ENCODE measurements at places on chromosomes 3 and 15. TPM values are rescaled to one million over a fixed set of nuclear protein-coding genes. Genes with fewer than 3 reads are reported as not detected.

Gene SETMAR
- total RNA-seq: 10.6 TPM

DNA sequence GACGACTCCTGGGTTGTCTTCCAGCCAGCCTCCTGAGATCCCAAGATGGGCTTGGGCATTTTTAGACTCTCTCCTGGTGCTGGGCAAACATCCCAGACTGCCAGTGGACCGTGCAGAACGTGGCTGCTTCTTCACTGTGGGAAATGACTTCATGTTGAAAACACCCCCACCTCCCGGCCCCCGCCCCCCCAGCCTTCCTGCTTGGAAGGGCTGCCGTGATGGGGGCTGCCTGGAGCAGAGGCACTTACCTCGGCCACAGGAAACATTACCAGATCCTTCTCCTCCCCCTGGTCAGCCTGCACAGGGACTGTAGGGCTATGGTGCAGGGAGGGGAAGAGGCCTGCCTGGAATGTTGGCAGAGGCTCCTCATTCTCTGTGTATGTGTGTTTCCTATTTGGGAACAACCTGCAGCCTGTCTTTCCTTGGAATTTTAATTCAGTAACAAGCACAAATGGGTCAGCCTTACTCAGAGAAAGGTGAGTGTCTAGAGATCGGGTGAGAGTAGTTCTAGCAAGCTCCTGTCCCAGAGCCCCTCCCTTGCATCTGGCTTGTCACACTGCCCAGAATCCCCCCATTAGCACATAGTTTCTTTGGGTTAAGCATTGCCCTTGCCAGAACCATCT, 90.8 kb downstream of the ANP32A start:
- no peak overlapping the region for H3K4me3 ChIP-seq
- H3K4me1 ChIP-seq: peaks cover 6% of the 10 kb centered on the region
- DNase-seq: no peak
- no peak overlapping the region for H3K27ac ChIP-seq
- H3K27me3 ChIP-seq: peaks cover 11% of the 10 kb centered on the region

Gene TRA2B
- total RNA-seq: 277 TPM

- H3K36me3 ChIP-seq: no peaks in the 10 kb centered on the region
- no peaks in the 10 kb centered on the region for H3K4me1 ChIP-seq
- no peak overlapping the region for H3K4me3 ChIP-seq
- H3K27me3 ChIP-seq: no peaks in the 10 kb centered on the region
- no peak overlapping the region for H3K27ac ChIP-seq
Measured at GRCh38 chr15:48472756-48473155, 141.5 kb downstream of the DUT start.

Gene GOLGA8Q
- 6.1 TPM for total RNA-seq

DNA sequence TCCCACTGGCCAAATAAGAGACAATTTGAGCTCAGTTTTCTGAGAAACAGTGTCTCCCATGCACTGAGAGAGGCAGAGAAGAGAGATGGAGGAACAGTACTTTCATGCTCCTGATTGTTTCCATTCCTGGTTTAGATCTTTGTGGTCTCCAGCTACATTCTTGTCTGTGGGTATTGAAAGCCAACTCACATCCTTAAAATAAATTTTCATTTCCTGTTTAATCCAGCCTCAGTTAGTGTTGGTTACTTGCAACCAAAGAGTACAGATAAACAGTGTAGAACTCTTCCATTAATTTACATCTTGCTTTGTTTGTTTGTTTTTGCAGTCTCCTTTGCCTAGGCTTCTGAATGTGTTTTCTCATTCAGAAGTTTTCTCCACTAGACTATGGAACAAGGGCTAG, 123.7 kb upstream of the CLSTN2 start:
- no peak for DNase-seq
- H3K36me3 ChIP-seq: no peaks in the 10 kb centered on the region
- H3K27me3 ChIP-seq: no peaks in the 10 kb centered on the region
- no peak overlapping the region for H3K27ac ChIP-seq

DNA sequence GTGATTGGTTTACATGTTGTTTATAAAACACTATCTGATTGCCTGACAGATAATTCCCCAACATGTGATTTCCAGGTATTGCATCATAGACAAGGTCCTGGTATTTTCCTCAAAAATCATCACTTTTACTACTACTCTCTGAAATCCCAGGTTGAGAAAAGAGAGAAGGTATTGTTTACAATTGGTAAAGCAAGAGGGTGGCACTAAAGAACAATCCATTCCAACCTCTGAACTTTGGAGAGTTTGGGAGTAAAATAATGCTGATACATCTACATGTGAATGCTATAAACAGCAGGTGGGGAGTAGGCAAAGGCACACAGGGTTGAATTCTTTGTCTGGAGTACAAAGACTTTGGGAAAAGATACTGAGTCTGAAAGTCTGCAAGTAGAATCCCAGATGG, 134.2 kb downstream of the WDR72 start:
- DNase-seq: no peak
- H3K4me1 ChIP-seq: no peaks in the 10 kb centered on the region
- no peaks in the 10 kb centered on the region for H3K36me3 ChIP-seq
